ENCODE measurements at places on chromosomes 1 and 21.

GRCh38 chr1:94999456-95000131, 72.7 kb upstream of the CNN3 start:
- no peak for DNase-seq

DNA sequence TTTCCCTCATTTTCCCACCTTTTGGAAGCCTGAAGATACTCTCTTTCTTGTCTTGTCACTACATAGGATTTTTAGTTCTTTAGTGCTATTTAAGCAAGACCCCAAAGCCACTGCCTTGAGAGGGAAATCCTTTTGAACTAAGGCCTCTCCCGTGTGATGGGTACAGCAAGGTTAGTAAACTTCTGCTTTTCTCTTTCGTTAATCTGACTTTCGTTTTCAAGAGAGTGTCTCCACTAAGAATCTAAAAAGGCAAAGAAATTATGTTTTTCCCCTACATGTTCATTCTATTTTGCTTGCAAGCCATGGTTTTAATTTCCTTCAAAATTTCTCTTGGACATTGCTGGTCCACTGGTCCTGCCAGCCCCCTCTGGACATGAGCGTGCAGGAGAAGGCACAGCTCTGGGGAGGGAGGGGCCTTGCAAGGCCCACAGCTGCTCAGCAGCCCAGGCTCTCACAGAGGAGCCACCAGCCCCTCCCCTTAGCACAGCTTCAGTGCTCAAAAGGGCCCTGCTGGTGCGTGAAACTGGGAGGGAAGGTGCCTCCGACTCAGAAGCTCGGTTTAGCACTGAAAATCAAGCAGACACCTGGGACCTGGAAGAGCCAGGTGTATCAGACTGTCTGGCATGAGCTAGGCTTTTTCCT, 210.9 kb upstream of the GALNT2 start:
- DNase-seq, result no peak

GRCh38 chr1:8473891-8474300, 156.0 kb downstream of the SLC45A1 start:
- DNase-seq, result no peak

DNA sequence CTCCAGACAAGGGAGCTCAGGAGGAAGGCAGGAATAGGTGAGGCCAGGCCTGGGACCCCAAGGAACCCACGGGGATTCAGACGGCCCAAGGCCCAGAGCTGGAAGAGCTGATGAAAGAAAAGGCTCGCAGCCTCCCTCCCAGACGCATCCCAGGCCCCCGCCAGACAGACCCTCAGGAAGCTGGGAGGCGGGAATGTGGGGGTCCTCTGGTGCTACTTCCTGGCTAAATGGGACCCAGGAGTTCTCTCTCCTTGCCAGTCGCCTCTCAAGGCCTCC, 430 bp downstream of the FBXO2 start:
- no peak for DNase-seq

DNA sequence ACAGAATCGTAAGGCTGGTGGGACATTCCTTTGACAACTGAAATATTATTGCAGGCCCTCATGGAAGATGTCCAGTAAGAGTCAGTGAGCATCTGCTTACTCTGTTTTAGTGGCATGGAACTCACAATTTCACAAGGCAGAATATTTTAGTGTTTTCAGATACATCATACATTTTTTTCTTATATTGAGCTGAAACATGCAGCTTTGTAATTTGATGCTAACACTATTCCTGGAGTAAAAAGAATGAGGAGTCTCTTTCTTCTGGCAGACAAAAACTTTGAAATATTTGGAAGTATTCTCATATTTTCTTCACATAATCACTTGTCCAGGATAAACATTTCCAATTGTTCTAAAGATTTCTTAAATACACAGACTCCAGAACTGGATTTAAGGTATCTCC, 17.7 kb downstream of the CLDN17 start:
- DNase-seq, result no peak

GRCh38 chr1:7940745-7941436, at the start of gene TNFRSF9:
TSS of gene TNFRSF9 (minus strand) at chr1:7940839. CDS start at chr1:7939994, 845 bp downstream.
- peak; percentile 22 for DNase-seq

DNA sequence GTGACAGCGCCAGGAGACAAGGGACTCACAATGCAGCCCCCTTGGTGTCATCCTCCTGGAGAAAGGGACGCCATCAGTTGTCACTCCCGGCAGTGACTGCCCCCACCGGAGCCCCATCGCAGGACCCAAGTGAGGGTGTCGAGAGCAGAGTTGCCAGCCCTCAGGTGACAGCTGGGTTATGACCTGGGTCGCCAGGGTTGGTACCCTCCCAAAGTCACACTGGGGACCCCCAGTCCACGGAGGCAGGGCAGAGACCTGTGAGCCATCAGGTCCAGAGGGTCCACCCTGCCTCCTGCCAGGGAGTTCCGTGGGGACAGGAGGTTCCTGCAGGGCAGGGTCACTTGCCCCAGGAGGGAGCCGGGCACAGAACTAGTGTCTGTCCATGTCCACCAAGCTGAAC, 78.2 kb upstream of the IFFO2 start:
- no peak for DNase-seq

DNA sequence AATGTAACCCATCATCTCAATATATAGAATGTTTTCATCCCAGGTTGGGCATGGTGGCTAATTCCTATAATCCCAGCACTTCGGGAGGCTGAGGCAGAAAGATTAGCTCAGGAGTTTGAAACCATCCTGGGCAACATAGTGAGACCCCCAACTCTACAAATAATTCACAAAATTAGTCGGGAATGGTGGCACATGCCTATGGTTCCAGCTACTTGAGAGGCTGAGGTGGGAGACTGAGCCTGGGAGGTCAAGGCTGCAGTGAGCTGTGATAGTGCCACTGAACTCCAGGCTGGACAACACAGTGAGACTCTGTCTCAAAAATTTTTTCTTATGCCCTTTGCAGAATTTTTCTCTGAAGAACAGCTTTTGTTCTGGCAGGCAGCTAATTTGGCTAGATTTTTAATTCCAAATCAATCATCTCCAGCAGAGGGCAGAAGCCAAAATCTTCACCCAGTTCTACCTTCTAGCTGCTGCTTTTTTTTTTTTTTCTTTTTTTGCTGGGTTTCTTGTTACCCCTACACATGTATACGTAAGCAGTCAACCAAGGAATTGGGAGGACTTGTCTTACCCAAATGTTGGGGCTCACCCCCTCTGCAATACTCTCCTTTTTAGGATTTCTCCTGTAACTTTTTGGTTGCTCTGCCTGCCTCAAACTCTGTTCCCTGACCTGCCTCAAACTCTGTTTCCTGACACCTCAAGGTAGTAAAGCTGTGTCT, 2.7 kb upstream of the RAD54L start:
- DNase-seq, result no peak

DNA sequence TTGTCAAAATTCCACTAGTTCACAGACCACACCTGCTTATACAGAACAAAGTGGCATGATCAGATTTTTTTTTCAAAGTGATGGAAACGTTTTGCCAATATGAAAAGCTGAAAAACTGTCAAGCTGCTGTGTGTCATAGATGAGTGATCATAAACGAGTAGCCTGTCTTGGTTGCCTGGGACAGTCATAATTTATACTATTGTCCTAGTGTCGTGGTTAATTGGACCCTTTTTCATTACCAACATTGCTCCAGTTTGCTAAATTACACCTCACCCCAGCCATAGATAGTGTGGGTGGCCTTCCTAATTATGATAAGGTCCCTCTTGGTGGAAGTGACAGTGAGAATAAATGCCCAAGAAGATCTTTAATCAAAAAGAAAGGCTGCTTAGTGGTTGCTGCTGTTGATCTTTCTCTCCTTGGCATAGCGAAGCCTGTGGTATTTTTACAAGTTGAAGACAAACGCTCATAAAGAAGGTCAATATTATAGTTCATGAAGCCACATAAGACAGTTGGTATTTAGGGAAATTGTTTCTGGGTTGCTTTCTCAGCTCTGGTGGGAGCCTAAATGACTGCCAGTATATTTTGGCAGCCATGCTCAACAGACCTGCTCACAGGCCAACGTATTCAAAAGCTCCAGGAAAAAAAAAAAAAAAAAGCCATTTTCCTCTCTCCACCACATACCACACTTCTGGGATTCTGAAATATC, 478.1 kb downstream of the PLA2G4A start:
- DNase-seq, result no peak

GRCh38 chr1:37157634-37158033, 123.3 kb upstream of the GRIK3 start:
- DNase-seq, result no peak

DNA sequence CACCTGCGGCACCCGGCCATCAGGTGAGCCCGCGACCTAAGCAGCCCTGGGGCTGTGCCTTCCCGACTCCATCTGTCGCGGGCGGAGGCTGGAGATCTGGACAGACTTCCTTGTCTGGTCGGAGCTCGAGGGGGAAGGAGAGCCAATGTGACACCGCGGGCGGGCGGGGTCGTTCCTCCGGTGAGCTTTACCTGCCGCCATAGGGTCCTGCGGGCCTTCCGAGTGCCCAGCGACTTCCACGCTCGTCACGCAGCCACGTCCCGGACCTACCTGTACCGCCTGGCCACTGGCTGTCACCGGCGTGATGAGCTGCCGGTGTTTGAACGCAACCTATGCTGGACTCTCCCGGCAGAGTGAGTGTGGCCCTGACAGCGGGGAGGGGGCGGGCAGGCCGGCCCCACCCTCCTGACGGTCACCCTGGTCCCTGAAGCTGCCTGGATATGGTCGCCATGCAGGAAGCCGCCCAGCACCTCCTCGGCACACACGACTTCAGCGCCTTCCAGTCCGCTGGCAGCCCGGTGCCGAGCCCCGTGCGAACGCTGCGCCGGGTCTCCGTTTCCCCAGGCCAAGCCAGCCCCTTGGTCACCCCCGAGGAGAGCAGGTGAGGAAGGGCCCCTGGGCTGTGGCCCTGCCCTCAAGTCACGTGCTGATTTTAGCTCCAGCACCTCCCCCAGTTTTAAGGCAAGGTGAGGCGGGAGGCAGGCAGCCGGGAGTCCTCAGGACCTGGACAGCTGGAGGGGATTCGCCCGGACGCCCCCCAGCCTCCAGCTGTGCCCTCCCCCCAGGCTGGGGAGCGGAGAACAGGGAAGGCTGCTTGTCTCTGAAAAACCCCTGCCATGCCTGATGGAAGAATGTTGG, 1.1 kb downstream of the PUSL1 start:
- no peak for DNase-seq

DNA sequence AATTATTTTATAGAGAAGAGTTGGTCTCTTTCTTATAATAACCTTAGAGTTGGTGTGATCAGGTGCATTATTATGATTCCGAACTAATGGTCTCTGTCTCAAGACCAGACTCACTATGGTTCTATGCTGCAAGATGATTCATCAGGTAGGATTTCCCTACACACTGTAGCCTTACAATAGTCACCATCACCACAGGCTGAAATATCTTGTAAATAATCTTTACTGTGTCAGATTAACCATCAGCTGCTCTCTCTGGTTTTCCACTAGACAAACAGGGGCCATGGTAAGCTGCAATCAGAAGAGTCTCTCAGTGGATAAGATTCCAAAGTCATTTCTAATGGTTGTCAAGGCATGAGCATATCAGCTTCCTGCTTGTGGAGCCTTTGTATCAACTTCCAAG, 4.4 kb upstream of the GBP4 start:
- DNase-seq, result no peak

DNA sequence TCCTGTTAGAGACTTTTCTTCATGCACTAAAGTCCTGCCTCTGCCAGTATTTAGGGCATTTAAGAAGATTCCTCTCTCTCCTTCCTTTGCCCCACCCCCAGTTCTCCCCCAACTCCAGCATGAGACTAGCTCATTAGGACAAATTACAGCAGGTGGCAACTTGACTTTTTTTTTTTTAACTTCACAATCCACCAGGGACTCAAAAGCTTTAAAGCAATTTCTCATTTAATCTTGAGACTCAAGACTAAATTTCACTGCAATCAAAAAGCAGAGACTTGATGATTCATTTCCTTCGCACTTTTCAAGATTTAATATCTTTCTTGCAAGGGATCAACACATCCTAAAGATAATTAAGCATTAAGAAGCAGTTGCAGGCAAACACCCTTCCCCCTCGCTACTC, 74.9 kb downstream of the WLS start:
- DNase-seq, result no peak

DNA sequence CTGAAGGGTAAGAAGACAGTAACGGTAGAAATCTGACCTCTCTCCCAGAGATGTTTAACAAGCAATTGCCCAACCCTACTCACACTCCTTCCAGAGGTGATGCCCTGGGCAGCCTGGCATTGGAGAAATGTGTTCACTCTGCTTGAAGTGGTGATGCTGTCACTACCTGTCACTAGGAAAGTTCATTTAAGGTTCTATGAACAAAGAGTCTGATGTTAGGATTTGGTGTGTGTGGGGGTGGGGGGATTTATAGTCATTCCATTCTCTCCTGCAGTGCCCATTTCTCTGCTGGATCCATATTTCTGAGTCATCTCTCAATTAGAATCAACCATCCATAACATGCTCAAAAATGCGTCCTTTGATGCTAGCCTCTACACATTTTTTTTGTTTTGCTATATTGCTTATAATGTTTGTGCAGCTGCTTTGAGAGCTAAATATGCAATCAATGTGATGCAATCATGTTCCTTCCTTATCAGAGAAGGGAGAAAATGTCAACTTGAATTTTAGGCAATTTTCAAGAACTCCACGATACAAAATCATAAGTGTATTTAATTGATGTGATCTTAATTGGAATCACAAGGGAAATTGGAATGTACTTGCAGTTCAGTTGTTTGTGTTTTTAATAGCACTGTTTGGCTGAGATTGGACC, 173.9 kb downstream of the DUSP10 start:
- no peak for DNase-seq

- no peak for DNase-seq
Observed at GRCh38 chr1:157773493-157774350, 3.2 kb downstream of the FCRL2 start.

GRCh38 chr1:197981561-197981960, 64.4 kb downstream of the LHX9 start:
- no peak for DNase-seq

DNA sequence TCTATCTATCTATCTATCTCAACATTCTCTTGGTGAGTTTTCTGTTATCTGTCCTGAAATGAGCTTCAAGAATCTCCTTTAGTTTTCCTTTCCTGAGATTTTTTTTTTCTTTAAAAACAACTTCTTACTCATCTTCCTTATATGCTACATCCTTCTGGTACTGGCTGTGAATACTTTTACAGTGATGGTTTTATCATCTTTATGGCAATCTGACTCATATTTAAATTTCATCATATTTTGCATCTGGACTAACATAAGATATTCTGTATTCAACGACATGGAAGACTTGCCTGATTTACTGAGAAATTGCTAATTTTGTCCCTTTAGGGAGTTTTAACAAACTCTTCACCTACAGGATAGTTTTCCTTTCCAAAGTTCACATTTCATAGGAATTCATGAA, 33.0 kb downstream of the PDE4B start:
- DNase-seq, result no peak

DNA sequence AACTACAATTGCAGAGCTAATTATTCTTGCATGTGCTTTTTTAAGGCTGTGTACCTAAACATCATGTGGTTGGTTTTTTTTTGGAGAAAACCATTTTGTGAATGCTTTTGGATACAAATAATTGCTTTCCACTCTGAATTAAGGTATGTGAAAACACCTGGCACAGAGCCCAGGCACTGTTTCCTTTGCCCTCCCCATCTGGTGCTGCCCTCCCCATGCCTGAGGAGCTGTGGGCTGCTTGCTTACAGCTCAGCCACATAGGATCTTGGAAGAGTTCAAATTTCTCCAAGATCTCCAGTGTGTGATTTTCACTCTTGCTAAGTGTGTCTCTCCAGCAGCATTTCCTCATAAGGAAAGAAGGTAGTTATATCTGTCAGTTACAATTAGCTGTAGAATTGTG, 27.8 kb downstream of the DNM3 start:
- no peak for DNase-seq

All from activated T-helper 1 cell treated with Interleukin-2 at 50 U/mL for 16 hours (primary cell).